Suprapubic skin (tissue), 4 donors: ENCODE measurements at places on chromosomes 12 and 14.

- DNase-seq = no peak
Measured at GRCh38 chr14:84670796-84671195, 859.1 kb upstream of the FLRT2 start.

DNA sequence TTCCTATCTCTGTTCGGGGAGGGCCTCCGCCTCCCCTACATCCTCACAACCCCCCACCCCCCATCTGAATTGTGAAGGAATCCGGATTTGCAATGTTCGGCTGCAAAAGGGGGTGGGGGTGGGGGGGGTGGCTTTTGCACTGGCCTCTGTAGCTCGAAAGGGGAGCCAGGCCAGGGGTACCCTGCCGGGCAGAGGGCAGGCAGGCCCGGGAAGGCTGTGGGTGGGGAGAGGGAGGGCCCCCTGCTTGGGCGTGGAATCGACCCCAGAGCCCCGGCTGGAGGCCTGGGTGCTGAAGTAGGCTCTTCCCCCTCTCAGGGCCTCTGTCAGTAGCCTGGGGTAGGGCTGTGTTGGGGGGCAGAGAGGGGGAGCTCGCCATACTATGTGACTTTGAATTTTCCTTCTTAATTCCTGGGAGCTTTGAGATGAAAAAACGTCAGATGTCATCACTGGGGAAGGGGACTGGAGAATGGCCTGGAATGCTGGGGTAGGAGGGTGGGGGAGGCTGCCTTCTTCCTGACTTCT is 1.1 kb downstream of the LRP1 start:
- no peak for DNase-seq

- DNase-seq = no peak
Measured at GRCh38 chr12:32477714-32478113, 78.4 kb downstream of the FGD4 start.

GRCh38 chr12:51521554-51522276 is 69.3 kb upstream of the SCN8A start:
- no peak for DNase-seq

- DNase-seq = no peak
Measured at GRCh38 chr14:53003776-53004175, 52.9 kb upstream of the FERMT2 start.

GRCh38 chr12:7374423-7375144 is 69.4 kb downstream of the CD163L1 start:
- DNase-seq = no peak

GRCh38 chr12:89140141-89140540 is 212.2 kb downstream of the DUSP6 start:
- no peak for DNase-seq

DNA sequence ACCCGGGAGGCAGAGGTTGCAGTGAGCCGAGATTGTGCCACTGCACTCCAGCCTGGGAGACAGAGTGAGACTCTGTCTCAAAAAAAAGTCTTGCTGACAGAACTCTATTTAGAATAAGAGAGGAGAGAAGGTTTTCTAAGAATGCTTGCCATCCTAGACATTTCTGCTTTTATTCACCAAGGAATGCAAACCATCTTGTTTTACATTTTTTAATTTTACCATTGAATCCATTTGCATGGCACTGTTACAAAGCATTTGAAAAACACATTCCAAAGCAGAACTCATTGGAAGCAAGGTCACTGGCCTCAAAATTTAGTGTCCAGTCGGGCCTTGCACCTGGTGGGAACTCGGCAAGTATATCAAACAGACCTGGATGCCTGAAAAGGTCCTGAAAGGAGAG is 44.2 kb upstream of the RASSF3 start:
- DNase-seq = no peak

DNA sequence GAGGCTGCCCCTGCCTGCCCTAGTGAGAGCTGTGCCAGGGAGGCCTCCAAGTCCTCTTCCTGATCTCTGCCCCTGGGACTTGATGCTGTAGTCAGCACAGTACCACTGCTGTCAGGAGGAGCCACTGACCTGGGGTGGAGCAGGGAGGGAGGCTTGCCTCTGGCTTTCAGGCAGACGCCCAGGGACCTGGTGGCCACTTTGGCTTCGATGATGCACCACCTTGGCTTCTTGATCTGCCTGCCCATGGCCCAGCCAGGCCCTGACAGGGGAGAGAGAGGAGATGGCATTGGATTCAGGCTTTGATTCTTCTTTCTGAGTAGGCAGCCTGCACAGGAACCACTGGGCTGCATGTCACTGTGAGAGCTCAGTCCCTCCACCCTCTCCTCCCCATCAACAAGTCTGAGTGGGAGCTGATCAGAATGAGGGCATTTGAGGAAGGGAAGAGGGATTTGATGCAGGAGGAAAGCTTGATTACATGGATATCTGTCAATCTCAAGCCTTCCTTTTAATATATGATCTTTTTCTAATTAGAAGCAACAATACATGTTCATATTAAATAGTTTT is 24.7 kb downstream of the TMEM63C start:
- DNase-seq = no peak

DNA sequence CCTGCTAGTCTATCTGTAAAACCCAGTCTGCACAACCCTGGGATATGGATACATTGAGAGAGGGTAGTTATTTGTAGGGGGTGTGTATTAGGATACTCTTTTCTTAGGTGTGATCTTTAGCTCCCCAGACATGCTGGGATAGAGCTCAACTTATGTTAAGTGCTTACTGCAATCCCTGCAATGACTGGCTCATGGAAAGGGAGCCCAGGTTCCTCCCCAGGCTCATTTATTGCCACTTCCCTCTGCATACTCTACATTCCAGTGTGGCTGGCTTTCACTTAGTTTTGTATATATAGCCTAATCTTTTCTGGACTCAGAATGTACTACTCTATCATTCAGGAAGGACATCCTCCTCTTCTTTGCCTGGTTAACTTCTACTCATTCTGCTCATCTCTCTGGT is 172.0 kb downstream of the SYT10 start:
- no peak for DNase-seq

DNA sequence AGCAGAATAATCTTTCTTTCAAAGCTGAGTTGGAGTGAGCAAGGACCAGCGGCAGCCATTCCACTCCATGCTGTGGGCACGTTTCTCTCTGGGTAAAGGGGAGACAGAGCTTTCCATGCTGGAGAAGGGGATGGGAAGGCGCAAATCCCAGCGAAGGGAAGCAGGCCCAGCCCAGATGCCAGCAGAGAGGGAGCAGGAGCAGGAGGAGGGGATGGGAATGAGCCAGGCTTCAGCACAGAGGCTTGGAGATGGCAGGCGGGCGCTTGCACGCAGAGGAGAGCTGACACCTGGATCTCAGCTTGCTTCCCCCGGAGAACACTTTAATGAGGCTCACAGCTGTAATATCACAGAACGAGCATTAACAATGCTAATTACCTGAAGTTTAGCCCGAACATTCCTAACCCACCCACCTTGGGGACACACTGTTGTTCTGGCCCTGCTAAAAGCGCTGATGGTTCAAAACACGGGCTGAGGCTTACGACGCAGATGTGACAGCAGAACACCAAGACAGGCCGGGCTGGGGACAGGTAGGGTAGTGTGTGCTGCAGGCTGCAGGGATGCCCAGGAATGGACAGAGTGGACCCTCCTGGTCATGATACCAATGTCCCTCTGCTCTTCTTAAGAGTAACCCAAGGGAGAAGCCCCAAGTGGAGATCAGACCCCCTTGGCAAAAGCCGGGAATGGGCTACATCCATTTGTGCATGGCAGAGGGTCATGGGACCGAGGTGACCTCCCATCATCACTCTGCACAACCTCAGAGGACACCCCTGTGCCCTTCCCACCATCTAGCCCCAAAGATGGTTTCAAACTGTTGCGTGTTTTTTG is 288.6 kb downstream of the DPF3 start:
- no peak for DNase-seq

DNA sequence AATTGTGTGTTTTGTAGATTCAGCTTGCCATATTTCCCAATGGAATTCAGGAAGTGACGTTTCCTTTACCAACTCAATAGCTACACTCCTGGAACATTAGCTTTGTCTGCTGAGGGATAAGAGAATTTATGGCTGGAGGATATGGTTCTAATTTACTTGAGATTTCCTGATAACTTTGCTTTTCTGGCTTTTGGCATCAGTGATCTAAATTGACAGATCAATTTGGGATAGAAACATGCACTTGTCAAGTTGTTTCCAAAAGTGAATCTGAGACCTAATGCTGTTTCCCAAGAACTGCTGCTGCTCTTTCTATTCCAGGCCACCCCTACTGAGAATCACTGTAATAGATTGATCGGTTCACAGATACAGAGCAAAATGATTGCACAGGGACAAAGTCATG is 43.2 kb downstream of the MGAT4C start:
- no peak for DNase-seq

DNA sequence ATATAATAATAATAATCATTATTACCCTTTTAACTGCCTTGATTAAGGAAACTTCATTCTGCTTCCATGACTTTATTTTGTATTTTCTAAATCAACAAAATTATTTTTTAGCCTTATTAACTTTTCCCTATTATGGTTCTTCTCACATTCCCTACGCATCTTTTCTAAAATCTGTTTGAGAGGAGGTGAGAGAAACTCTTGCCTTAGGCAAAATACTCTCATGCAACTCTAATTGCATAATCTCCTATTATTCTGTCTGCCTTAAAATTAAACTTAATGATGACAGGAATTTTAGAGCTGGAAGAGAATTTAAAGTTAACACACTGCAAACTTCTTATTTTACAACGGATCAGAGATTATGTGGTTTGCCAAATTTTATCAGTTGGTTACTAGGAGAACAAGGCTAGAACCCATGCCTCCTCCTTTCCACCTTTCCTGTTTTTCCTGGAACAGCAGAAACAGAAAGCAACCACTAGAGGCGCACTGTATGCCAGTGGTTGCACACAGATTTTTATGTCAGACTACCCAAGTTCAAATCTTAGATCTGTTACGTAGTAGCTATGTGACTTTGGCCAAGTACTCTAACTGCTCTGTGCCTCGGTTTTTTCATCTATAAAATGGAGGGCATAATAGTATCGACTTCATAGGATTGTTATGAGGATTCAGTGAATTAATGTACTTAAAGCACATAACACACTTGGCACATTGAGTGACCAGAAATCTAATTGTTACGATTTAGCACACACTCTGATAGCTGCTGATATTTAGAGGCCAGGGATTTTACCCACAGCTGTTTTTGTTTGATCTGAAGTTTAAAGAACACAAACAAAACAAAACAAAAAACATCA is 4.3 kb upstream of the BRMS1L start:
- DNase-seq = no peak

GRCh38 chr14:44775248-44775647 is 186.5 kb downstream of the KLHL28 start:
- DNase-seq = no peak

GRCh38 chr12:19186722-19187661 is 57.5 kb downstream of the PLEKHA5 start:
- no peak for DNase-seq

DNA sequence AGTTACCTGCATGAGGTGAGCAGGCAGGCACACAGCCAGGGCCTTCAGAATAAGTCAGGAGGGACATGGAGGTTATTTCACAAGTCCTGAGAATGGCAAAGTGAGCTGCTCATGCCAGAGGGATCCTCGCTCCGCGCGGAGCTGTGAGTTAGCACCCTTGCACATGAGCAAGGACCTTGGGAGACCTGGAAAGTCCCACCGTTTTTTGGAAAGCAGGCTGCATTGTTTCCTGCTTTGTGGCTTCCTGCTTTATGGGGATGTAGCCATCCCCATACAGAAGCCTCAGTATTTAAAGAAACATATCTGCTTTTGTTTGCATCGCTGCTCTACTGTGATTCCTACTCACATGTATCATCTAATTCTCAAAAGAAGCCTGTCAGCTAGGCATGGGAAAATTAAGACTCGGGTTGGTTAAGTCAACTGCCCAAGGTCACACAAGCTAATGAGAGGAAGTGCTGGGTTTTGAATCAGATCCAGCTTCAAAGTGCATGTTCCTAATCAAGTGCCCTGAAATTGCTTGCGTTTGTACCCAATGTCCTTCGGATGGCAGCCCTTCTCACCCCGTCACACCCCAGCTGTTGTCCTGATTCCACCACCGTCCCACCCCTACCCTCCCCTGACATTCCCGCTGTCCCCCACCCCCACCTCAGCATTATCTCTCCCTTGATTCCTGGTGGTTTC is 106.2 kb downstream of the CRACR2A start:
- no peak for DNase-seq

GRCh38 chr12:120719496-120720233 is 6.0 kb upstream of the ACADS start:
- DNase-seq = no peak

- DNase-seq = no peak
Measured at GRCh38 chr12:104171785-104172569, 34.0 kb upstream of the NFYB start.

DNA sequence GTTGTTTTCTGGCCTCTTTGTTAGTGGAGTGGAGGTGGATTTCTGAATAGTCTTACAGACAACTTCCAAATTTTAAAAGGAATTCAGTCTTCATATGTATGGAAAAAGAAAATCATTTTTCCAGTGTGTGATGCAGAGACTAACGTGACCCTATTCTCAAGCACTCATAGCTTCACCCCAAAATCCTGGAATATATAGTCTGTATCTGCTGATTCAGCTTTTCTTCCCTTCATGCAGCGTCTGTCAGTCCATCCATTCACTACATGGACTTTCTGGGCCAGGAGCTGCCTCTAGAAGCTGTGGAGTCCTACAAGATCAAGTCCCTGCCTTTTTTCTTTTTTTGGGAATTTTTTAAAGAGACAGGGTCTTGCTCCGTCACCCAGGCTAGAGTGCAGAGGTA is 23.8 kb downstream of the KLC1 start:
- DNase-seq = no peak

DNA sequence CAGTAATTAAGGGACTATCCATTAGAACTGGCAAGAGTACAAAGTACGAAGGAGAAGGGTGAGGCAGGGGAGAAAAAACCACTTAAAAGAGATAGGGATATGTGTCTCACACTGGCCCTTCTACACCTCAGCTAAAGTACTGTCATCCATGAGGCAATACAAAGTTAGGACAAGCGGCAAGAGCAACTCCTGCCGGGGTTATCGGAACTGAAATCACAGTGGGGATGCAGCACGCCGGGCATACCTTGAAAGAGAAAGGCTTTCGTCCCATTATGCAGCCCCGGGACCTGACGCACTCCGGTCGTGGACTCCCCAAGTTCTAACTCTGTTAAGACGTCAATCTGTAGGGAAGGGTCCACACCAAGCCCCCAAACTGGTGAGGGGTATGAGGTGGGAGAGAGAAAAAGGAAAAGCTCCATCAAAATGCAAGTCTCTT is 1.1 kb downstream of the NELL2 start:
- DNase-seq = no peak

GRCh38 chr14:92501891-92502351 is 11.7 kb upstream of the RIN3 start:
- DNase-seq = no peak

GRCh38 chr12:25692115-25693035 is 139.3 kb upstream of the LMNTD1 start:
- no peak for DNase-seq

DNA sequence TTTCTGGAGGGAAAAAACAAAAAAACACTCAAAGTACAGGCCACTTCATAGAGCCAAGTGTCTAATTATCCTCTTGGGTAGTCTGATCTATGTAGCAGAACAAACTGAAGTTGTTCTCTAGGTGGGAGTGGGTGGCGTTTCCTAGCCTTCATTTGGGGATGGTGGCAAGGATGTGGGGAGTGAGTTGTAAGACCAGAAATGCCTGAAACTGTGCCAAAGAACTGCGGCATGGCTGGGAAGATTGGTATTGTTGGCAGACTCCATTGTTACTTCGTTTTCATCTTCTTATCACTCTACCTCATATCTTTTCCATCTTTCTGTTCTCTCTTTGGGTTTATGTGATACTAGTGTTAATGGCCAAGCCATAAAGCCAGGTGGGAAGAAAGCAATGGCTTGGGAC is 177.3 kb upstream of the DDHD1 start:
- DNase-seq = no peak

- no peak for DNase-seq
Measured at GRCh38 chr12:24975425-24975824, 26.5 kb upstream of the BCAT1 start.

GRCh38 chr12:124884587-124885438 is 21.1 kb upstream of the SCARB1 start:
- DNase-seq = no peak
